CD14-positive monocyte (primary cell): ENCODE measurements at places on chromosomes 6 and 20. TPM values are rescaled to one million over a fixed set of nuclear protein-coding genes. Genes with fewer than 3 reads are reported as not detected.

The FAXC gene
- polyA plus RNA-seq, result not detected

- H3K4me3 ChIP-seq, result peak overlapping the region; percentile 58
- no peaks in the 10 kb centered on the region for H3K27me3 ChIP-seq
- peaks cover 24% of the 10 kb centered on the region for H3K4me1 ChIP-seq
- peak; percentile 84 for DNase-seq
- no peaks in the 10 kb centered on the region for H3K36me3 ChIP-seq
- H3K27ac ChIP-seq, result peak overlapping the region; percentile 77
These were observed 25.0 kb upstream of the ABT1 start for GRCh38 chr6:26571592-26572296.

DNA sequence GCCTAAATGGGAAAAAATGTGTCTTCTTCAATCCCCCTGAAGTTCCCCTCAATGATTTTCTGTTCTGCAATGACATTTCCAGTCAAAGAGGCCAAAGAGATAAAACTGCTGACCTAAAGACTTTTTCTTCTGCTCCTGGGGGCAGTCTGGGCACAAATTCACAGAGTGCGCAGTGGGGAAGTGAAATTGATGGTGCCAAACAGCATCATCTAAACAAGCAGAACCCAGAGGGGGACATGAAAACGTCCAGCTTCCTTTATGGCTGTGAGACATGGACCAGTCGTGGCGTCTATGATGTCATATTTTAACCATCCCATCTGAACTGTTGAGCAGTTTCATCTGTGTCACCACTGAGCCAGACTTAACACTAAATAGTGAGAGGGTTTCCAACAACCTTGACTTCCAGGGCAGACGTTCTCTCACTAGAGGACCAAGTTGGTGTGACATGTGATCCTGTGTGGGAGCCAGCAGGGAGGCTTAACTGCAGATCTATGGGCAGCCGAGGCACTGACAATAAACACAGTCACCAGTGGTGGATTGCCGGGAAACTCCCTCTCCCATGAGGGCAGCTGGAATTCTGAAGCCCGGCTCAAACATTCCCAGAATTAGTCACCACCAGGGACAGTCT is 12.4 kb downstream of the SCML4 start:
- DNase-seq, result peak; percentile 21
- no peak overlapping the region for H3K4me3 ChIP-seq
- H3K36me3 ChIP-seq, result no peaks in the 10 kb centered on the region
- no peaks in the 10 kb centered on the region for H3K4me1 ChIP-seq

The FAM110A gene
- polyA plus RNA-seq, result 27.8 TPM

- H3K36me3 ChIP-seq, result no peaks in the 10 kb centered on the region
- no peaks in the 10 kb centered on the region for H3K27me3 ChIP-seq
- H3K4me1 ChIP-seq, result no peaks in the 10 kb centered on the region
- no peak overlapping the region for H3K4me3 ChIP-seq
These were observed 293.1 kb downstream of the SLC35F1 start for GRCh38 chr6:118200160-118200559.

The ULBP2 gene
- polyA plus RNA-seq, result not detected

The FAM50B gene
- polyA plus RNA-seq, result 1.8 and 3.0 TPM in 2 replicates

The FAM229B gene
- 0.64 TPM for polyA plus RNA-seq

GRCh38 chr6:106890447-106890846 is 84.1 kb downstream of the CD24 start:
- H3K27me3 ChIP-seq, result no peaks in the 10 kb centered on the region
- DNase-seq, result no peak
- no peak overlapping the region for H3K4me3 ChIP-seq

- H3K27ac ChIP-seq, result no peak overlapping the region
- H3K27me3 ChIP-seq, result no peaks in the 10 kb centered on the region
- no peaks in the 10 kb centered on the region for H3K36me3 ChIP-seq
- no peaks in the 10 kb centered on the region for H3K4me1 ChIP-seq
These were observed 32.5 kb downstream of the MGME1 start for GRCh38 chr20:18001131-18001921.

DNA sequence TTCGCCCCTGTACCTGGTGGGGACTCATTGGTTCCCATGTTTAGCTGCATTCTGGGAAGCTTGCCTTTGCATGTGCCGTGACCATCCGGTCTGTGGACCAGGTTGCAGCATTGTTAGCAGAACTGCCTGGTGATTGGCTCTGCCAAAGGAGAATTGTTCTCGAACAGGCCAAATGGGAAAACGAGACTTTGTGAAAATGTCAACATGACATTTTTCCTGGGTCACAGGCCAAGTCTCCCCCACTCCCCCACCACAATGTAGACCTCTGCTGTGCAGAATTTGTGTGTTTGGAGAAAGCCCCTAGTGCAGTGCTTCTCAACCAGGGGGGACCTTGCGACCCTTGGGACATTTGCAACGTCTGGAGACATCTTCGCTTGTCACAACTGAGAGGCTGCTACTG is 23.2 kb downstream of the CDH22 start:
- no peaks in the 10 kb centered on the region for H3K36me3 ChIP-seq
- no peak overlapping the region for H3K27ac ChIP-seq
- H3K4me1 ChIP-seq, result no peaks in the 10 kb centered on the region
- no peaks in the 10 kb centered on the region for H3K27me3 ChIP-seq
- no peak for DNase-seq

The SPINT4 gene
- polyA plus RNA-seq, result not detected

The CDH22 gene
- not detected for polyA plus RNA-seq

GRCh38 chr6:3231247-3232016 is 4.0 kb upstream of the TUBB2B start:
- H3K4me1 ChIP-seq, result peaks cover 27% of the 10 kb centered on the region
- DNase-seq, result no peak
- no peak overlapping the region for H3K27ac ChIP-seq
- H3K27me3 ChIP-seq, result peaks cover 72% of the 10 kb centered on the region
- no peaks in the 10 kb centered on the region for H3K36me3 ChIP-seq
- H3K4me3 ChIP-seq, result no peak overlapping the region

The CRISP2 gene
- not detected for polyA plus RNA-seq

DNA sequence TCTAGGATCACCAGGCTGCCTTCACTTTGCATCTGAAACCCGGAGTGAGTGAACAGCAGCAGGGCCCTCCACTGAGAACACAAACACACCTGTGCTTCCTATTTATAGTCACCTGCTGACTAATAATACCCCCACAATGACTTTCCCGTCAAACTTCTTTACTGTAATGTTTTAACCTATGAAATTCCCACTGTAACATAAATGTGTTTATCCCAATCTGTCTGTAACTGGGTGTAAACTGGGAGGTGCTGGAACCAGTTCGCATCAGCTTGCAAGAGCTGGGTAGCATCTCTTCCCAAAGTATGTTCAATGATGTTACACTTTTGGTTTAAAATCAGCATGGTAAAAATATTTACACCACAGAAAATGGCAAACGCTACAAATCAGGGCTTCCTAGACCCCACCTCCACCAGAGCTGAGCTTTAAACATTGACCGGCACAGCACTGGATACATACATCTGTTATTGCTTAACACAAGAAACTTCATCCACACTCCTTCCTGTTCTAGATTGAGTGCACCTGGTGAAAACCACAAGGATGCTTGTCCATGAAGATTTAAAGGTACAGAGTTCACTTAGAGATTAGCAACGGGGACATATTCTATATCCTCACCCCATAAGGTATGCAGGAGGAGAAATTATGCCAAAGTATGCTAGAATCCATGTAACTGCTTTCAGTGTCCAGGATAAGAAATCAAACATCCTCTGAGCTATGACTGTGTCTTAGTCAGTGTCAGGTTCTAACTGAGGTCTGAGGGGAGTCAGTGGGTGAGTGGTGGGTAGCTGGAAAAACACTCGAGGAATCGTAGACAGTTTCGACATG is 79.0 kb downstream of the ALDH8A1 start:
- no peaks in the 10 kb centered on the region for H3K4me1 ChIP-seq
- DNase-seq, result no peak
- no peak overlapping the region for H3K4me3 ChIP-seq
- no peaks in the 10 kb centered on the region for H3K27me3 ChIP-seq
- no peaks in the 10 kb centered on the region for H3K36me3 ChIP-seq

DNA sequence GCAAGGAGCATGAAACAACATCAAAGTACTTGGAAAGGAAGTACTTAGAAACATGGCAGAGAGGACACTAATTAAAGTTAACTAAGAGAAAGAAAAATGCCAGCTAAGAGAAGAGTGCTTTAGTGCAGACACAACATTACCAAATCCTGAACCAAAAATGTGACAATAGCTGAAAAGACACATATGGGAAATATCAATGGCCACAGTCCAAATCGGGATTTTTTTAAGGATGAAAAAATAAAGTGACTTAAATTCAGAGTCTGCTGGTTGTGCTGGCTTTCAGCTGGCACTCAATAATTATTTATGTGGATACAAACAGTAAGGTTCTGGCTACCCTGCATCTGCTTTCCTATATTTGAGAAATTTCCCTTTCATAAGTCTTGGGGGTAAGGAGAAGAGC is 12.6 kb upstream of the DST start:
- H3K4me1 ChIP-seq, result peaks cover 7% of the 10 kb centered on the region
- H3K27me3 ChIP-seq, result no peaks in the 10 kb centered on the region
- no peak overlapping the region for H3K27ac ChIP-seq

DNA sequence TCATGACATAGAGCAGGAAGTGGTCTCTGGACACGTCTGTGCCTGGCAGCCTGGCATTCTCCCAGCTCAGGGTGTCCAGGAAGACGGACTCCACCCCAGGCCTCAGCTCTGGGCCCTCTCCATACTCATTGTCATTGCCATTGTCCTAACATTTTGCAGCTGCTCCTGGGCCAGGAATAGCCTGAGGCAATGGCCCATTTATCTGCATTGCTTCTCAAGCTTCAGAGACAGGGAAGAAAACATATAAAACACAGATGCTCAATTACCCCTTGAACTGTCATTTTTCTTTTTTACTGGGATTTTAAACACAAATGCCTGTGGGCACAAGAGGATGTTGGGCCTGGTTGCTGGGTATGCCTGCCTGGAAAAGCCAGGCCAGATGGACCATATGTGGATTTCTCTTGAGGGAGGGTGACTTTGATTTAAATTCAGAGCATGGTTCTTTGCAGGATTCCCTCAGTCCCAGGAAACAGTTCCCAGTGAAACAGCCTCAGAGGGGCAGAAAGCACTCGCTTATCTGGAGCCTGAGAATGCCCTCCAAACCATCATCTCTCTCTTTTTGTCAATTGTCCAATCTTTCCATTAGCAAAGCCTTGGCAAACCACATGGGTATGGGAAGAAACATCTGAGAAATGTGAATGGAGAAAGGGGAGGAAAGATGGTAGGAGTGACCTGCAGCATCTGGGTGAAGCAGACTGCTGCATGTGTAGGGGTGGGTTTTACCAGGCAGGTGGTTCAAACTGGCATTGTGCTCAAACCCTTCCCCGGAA is 17.9 kb downstream of the LAMP5 start:
- no peak overlapping the region for H3K4me3 ChIP-seq
- no peak overlapping the region for H3K27ac ChIP-seq
- no peaks in the 10 kb centered on the region for H3K4me1 ChIP-seq
- H3K27me3 ChIP-seq, result peaks cover 3% of the 10 kb centered on the region

GRCh38 chr6:108727966-108728730 is 120.1 kb upstream of the ARMC2 start:
- no peaks in the 10 kb centered on the region for H3K4me1 ChIP-seq
- no peak overlapping the region for H3K27ac ChIP-seq
- H3K27me3 ChIP-seq, result no peaks in the 10 kb centered on the region

The BTNL2 gene
- not detected for polyA plus RNA-seq

- no peaks in the 10 kb centered on the region for H3K36me3 ChIP-seq
- H3K27ac ChIP-seq, result no peak overlapping the region
- H3K4me3 ChIP-seq, result no peak overlapping the region
- no peaks in the 10 kb centered on the region for H3K27me3 ChIP-seq
- H3K4me1 ChIP-seq, result no peaks in the 10 kb centered on the region
These were observed 325.7 kb downstream of the TBC1D32 start for GRCh38 chr6:121008553-121008952.

GRCh38 chr20:55271371-55271770 is 733.9 kb downstream of the CBLN4 start:
- no peaks in the 10 kb centered on the region for H3K27me3 ChIP-seq
- no peaks in the 10 kb centered on the region for H3K36me3 ChIP-seq
- H3K27ac ChIP-seq, result no peak overlapping the region
- no peaks in the 10 kb centered on the region for H3K4me1 ChIP-seq
- DNase-seq, result no peak

The ESR1 gene
- 0.24 TPM for polyA plus RNA-seq

- no peak overlapping the region for H3K27ac ChIP-seq
- H3K27me3 ChIP-seq, result no peaks in the 10 kb centered on the region
- H3K4me3 ChIP-seq, result no peak overlapping the region
- no peak for DNase-seq
- no peaks in the 10 kb centered on the region for H3K4me1 ChIP-seq
- no peaks in the 10 kb centered on the region for H3K36me3 ChIP-seq
These were observed 893.7 kb downstream of the TFAP2A start for GRCh38 chr6:9521152-9521530.

DNA sequence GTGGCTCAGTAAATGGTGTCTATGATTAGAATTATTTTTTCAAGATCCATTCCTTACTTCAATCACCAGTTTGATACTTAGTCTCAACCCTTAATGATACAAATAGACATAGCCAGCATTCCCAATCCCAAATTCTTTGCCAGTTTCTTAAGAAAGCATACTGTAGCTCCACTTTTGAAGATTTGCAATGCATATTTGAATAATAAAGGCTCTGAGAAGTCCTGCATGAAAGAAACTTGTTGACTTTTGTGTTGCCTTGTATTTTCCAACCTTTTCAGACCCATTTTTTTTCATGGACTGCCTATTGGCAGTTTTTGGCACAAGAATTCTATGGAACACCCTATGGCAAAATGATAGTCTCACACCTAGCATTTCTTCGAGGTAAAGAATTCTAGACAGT is 215.6 kb upstream of the CHD6 start:
- H3K4me3 ChIP-seq, result no peak overlapping the region
- H3K4me1 ChIP-seq, result no peaks in the 10 kb centered on the region
- H3K27me3 ChIP-seq, result no peaks in the 10 kb centered on the region

DNA sequence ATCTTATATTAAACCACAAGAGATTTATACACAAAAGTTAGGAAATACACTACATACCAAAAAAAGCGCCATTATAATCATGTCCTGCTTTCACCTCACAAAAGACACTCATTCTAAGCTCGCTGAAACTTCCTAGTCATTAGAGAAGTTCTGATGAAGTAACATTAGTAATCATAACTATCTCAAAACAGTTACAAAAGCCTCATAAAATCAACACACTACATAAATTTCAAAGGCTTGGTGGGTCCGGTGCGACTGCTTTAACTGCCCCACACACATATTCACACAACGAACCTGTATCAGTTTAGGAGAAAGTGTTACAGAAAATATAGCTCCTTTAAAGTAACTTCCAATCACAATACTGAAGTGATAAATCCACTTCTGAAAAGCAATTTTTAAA is 1.9 kb downstream of the PHIP start:
- H3K27me3 ChIP-seq, result no peaks in the 10 kb centered on the region
- DNase-seq, result peak; percentile 25
- peak overlapping the region; percentile 75 for H3K4me3 ChIP-seq
- peaks cover 5% of the 10 kb centered on the region for H3K36me3 ChIP-seq

The PTGIS gene
- not detected in 2 replicates for polyA plus RNA-seq

The SLC24A3 gene
- polyA plus RNA-seq, result not detected
